Fibroblast of skin of back (primary cell): ENCODE measurements at places on chromosomes 1 and 21.

DNA sequence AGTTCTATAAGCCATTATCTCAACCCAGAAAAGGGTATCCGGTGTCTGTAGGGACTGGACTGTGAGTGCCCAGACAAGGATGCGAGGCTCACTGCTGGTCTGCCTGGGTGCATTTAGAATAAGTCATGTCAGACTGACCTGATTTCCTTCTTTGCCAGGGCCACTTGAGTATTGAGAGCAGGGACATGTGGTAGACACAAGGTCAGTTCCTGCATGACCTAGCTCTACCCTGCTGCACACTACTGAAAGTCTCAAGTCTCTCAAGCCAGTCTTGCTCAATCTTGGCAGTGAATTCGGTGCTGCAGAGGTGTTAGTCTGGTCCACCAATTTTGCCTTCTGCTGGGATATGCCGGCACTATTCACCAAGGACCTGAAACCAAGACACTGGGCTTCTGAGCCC lies 180.1 kb downstream of the C1orf94 start:
- DNase-seq = no peak

DNA sequence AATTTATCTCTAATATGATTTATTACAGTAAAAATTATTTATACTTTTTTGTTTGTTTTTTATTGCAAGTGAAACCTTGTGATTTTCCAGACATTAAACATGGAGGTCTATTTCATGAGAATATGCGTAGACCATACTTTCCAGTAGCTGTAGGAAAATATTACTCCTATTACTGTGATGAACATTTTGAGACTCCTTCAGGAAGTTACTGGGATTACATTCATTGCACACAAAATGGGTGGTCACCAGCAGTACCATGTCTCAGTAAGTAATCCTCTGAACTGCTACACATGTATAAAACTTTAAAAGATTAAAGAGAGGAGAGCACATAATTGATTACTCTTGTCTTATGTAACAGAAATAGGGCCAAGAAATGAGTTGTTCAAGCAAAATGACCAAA lies 4.5 kb downstream of the CFHR3 start:
- DNase-seq = no peak

DNA sequence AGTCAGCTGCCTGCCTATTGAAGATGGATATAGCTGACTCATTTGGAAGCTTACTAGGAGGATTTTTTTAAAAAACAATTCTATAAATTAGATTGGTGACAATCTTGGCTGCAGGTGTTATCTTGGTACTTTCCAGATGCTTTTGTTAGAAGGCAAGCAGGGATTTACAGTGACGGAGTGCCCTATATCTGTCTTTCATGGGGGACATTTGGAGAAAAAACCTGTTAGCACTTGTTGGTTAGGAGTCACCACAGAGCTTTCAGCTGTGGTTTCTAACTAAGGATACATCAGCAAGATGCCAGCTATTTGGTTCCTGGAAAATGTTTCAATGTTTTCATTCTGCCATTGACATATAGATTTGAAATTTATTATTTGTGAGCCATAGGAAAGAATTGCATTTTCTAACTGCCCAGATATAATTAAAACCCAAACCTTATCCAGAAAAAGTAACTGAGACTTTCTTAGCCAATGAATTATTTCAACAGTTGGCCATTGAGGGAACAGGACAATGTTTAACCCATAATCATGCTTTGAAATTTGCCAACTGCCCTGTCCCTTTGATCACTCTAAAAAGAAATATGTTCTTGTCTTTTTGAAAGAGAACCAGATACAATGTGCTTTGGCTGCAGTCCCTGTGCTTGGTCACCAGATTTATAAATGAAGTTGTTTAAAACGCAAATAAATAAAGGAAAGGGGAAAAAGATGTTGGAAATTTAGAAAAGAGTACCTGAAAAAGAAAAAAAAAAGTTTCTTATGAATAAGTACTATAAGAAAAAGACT lies 761.0 kb upstream of the CXADR start:
- no peak for DNase-seq

DNA sequence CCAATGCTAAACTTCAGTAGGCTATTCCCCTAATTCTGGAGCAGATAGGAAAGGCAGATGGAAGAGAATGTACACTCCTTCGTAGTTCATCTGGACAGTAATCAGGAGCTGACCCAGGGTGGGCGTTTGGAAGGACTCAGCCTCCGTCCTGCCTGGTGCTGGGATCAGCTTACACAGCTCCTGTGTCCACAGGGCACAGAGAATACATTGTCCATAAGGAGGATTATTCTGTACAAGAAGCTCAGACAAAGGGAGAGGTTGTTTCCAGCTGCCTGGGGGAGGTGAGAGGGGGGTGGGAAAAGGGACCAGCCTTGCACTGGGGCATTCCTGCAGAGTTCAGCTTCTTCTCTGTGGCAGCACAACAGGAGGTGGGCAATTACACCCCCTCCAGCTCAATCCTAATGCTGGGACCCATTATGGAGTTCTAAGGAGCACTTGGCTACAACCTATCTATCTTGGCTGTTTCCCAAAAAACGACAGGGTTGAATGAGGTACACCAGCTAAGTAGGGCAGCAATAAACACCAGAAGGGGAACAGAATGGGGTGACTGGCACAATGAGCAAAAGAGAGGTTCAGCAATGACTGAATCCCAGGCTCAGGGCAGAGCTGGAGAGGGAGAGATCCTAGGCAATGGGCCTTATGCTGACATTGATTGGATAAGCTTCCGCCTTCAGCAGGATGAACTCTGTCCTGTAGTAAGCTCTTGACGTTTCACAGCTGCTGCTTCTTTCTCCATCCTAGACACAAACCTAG lies 7.4 kb downstream of the MED8 start:
- DNase-seq = no peak

DNA sequence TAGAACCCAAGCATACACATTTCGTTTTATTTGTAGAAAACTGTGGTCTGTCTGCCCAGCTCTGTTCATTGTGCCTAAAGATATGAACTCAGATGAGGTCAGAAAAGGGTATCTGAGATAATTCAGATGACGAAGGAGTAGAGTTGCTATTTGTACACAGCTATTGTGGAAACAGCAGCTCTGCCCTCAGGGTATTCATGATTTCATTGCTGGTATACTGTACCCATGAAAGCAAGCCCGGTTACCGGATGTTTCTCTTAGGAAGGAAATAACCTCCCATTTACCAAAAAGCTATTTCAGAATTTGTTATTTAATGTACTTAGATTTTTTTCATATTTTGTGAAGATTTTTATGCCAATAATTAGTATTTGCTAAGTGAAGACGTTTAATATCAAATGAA lies 37.8 kb downstream of the SMAP2 start:
- no peak for DNase-seq

GRCh38 chr1:45326627-45327623 lies at the start of gene HPDL:
Gene HPDL, plus strand, starts transcription at chr1:45326895. Its CDS starts 254 bp downstream, at chr1:45327149.
- DNase-seq = peak; percentile 61

DNA sequence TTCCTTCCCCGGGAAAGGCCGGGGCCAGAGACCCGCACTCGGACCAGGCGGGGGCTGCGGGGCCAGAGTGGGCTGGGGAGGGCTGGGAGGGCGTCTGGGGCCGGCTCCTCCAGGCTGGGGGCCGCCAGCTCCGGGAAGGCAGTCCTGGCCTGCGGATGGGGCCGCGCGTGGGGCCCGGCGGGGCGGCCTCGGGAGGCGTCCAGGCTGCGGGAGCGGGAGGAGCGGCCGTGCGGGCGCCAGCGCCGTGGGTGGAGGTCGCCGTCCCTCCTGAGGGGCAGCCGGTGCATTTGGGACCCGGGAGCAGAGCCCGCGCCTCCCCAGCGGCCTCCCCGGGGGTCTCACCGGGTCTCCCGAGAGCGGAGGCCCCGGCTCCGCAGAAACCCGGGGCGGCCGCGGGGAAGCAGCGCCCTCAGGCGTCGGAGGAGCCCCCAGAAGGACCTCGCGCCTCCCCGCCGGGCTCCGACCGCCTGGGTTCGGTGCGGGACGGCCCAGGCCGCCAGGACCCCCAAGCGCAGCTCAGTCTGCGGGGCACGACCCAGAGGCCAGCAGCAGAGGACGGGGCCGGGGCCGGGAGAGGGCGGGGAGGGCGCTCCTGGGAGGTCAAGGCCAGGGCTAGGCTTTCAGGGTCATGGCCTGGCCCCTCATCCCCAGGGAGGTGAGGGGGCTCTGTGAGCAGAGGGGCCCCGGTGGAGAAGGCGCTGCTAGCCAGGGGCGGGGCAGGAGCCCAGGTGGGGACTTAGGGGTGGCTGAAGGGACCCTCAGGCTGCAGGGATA lies 7.2 kb upstream of the SLX9 start:
- DNase-seq = no peak

GRCh38 chr1:15849775-15850324 lies 2.3 kb downstream of the SPEN start:
- peak; percentile 74 for DNase-seq

DNA sequence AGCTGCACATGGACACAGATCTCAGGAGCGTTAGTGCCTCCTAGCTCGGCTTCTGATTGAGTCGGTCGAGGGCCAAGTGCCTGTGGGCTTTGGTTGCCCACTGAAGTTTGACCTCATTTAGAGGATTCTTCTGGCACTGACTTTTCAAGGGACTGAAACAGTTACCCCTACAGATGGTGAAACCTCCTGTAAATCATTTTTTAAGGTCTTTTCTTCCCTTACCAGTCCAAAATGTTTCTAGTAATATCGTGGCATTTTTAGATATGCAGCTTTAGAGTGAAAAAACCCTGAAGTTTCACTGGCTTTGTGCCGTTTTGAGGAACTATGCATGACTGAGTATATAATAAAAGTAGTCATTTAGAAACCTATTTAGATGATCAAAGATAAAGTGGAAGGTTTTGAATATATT lies 34.7 kb upstream of the L1TD1 start:
- DNase-seq = no peak

- DNase-seq = peak; percentile 46
Measured at GRCh38 chr1:230243583-230244353, 176.7 kb downstream of the GALNT2 start.

DNA sequence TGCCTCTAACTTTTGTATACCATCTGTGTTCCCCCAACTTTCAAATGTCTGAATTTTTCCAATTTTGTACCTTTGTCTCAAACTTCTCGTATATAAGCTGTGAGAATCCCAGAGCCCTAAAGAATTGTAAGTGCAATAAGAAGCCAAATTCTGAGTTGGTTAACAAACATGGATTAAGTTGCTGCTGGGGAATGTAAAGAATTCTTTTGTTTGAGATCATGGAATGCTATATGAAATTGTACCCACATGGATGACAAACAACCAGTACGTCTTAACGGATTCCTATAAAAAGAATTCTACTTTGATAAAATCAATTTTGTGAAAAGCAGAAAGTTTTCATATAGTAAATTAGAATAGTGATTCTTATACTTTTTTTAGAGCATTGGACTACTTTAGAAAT lies 72.4 kb upstream of the CYP2J2 start:
- DNase-seq = peak; percentile 81

GRCh38 chr1:37932759-37933158 lies 14.1 kb downstream of the INPP5B start:
- peak; percentile 43 for DNase-seq

DNA sequence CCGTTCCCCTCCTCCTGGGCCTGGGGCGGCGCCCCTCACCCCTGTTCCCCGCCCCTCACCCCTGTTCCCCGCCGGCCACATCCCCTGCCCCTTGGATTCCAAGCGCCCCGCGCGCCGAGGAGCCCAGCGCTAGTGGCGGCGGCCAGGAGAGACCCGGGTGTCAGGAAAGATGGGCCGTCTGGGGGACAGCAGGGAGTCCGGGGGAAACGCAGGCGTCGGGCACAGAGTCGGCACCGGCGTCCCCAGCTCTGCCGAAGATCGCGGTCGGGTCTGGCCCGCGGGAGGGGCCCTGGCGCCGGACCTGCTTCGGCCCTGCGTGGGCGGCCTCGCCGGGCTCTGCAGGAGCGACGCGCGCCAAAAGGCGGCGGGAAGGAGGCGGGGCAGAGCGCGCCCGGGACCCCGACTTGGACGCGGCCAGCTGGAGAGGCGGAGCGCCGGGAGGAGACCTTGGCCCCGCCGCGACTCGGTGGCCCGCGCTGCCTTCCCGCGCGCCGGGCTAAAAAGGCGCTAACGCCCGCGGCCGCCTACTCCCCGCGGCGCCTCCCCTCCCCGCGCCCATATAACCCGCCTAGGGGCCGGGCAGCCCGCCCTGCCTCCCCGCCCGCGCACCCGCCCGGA lies at the start of gene TP73:
Gene TP73 (plus strand): TSS at position 587 of the 618 bp plus-strand sequence. CDS start 29,850 bp downstream, outside the sequence.
- DNase-seq = no peak

GRCh38 chr21:45250914-45251634 lies 36.6 kb downstream of the POFUT2 start:
- DNase-seq = no peak

DNA sequence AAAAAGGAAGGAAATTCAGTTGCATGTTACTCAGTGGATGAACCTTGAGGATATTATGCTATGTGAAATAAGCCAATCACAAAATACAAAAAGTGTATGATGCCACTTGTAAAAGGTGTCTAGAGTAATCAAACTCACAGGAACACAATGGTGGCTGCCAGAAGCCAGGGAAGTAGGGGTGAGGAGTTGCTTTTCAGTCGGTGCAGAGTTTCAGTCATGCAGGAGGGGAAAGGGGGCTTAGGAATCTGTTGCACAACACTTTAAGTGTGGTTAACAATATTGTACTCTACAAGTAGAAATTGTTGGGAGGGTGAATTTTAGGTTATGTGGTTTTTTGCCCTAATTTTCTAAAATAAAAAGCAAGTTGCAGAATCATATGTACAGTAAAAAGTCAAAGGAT lies 184.2 kb upstream of the RAB4A start:
- DNase-seq = no peak

DNA sequence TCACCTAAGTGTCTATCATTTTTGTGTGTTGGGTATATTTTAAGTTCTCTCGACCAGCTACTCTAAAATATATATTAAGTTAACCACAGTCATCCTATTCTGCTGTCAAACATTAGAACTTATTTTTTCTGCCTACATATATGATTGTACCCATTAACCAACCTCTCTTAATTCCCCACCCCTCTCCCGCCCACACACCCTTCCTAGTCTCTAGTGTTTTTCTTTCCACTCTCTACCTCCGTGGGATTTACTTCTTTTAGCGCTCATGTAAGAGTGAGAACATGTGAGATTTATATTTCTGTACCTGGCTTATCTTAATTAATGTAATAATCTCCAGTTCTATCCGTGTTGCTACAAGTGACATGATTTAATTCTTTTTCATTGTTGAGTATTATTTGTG lies 26.6 kb downstream of the KCNK2 start:
- DNase-seq = no peak

GRCh38 chr1:225881081-225881958 lies 860 bp downstream of the TMEM63A start:
- DNase-seq = peak; percentile 57

- DNase-seq = no peak
Measured at GRCh38 chr1:167093846-167094516, at the start of gene STYXL2. Gene STYXL2, plus strand, starts transcription at chr1:167094075. Its CDS starts 775 bp downstream, at chr1:167094850.

DNA sequence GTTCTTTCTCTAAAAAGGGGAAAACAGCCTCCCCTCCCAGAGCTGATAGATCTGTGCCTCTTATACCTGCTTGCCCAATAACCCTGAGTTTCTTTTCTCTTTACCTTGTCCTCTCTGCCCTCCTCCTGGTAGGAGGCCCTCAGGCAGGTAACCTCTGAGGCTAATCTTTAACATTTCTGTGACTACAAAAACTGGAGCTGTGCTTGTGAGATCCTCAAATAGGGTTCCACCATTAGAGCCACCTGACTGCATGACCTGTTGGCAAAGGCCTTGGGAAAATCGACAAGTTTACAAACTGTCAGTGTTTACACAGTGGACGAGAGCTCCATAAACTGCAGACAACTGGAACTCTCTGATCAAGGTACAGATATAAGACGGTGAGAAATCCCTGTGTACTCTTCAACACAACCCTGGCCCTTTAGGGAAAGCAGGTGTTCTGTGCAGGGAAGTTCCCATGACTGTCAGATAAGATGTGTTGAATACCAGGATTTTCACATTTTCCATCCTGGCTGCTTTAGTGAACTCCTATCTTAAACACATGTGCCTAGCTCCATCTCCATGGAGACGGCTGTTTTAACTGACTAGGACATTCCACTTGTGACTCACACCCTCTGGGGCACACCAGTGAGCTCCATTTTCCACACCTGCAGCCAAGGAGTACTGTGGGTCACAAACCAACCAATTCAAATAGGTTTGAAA lies 38.3 kb downstream of the ECE1 start:
- DNase-seq = peak; percentile 89
